ENCODE measurements at places on chromosomes 12 and 14.

DNA sequence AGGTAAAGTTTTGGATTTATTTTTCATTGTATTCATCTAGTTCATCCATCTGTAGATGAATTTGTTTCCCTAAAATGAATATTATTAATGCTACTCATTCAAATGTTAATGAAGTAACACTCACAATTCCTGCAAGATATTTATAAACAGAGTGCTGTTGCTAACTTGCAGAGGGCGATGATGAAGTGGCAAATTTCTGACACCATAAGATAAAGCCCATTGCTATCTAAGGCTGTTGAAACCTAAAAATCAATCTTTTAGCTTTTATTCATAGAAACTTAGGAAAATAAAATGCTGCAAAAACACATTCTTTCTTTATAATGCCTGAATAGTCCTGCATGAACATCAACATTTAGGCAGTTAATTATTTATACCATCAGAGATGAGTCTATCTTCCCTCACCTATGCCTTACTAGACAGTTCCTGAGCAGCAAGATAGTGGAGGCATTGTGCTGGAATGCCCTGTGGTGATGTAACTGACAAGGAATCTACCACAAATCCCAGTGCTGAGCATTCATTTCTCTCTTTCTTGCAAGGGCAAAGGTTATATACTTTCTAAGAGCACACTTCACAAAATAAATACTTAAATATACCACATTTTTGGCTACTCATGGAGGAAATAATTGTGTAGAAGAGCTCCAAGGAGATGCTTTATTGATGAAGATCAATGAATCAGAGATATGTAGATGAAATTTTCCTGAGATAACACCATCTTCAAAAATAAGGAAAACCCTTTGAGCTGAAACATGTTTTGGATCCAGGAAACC, 57.6 kb downstream of the LMNTD1 start:
- peak; percentile 93 for DNase-seq

DNA sequence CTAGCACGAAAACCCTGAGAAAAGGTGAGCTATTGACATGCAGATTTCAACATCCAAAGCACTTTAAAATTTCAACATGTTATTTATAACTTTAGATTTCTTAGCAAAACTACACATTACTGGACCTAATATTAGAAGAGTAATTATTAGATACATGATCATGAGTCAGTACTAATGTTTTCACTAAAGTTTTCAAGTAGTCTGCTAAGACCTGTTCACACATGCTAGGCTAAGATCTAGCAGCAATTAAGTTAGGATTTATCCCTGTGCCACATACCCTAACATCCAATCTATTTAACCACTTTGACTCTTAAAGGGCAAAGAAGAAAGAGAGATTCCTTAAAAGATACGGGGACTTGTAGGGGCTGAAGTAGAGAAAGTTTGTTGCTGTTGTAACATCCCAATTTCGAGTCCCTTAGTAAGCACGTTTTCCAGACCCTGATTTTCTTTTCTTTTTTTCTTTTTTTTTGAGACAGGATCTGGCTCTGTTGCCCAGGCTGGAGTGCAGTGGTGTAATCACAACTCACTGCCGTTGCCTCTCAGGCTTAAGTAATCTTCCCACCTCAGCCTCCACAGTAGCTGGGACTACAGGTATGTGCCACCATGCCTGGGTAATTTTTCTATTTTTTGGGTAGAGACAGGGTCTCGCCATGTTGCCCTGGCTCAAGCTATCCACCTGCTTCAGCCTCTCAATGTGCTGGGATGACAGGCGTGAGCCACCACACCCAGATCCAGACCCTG, 102.5 kb upstream of the ATF7IP start:
- DNase-seq = no peak

DNA sequence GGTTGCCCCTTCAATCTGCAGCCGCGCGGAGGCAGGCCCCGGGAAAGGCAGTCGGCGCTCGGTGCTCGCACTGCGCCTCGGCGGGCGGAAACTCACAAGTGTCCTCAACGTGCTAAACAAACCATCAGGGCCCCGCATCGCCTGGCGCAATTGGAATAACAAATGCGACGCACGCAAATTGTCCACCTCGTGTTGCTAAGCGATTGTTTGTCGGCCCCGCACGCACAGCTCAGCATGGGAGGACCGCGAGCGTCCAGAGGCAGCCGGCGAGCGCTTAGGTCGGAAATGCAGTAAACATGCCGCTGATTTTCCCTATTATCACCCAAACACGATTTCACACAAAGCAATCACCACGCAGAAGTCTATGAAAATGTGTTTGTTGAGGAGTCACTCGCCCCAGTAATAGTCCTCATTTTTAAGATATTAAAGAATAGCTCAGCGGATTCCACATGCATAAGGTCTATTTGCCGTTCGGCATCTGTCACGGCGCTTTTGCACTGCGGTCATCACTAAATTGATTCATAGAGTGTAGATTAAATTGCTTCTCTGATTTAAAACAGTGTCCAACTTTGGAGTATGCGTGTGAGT, 3.2 kb upstream of the GSC start:
- DNase-seq = no peak

GRCh38 chr14:49942090-49942489, 49.2 kb downstream of the ARF6 start:
- no peak for DNase-seq

- DNase-seq = no peak
Observed at GRCh38 chr14:99244941-99245563, 26.9 kb downstream of the BCL11B start.

DNA sequence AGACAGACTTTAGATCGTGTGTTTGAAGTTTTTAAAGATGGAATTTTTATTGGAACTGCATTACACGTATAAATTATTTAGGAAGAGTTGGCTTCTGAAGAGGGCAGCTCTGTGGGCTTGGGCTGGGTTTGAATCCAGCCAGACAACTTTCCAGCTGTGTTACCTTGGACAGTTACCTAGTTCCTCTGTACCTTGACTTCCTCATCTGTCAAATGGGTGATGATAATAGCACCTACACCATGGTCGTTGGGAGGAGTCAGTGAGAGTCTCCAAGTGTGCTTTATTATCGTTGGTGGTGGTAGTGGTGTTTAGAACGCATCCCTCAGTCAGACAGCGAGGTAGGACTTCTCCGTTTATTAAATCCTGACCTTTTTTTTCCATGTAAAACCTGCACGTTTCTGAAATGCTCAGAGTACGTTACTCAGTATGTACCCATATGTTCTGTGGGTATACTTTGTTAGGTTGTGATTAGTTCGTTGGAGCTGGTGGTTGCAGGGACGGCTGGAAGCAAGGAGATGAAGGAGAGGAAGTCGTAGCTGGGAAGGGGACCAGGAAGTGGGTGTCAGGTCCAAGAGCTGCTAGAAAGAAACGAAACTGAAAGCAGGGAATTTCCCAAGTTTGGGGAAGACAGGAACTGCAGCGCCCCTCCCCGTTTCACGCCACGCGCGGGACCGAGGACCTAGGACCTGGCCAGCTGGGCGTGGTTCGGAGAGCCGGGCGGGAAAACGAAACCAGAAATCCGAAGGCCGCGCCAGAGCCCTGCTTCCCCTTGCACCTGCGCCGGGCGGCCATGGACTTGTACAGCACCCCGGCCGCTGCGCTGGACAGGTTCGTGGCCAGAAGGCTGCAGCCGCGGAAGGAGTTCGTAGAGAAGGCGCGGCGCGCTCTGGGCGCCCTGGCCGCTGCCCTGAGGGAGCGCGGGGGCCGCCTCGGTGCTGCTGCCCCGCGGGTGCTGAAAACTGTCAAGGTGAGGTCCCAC, at the start of gene OAS3:
Gene OAS3, plus strand, starts transcription at position 734 of the 979 bp plus-strand sequence. Its CDS starts 57 bp downstream, at position 791.
- DNase-seq = peak; percentile 23

DNA sequence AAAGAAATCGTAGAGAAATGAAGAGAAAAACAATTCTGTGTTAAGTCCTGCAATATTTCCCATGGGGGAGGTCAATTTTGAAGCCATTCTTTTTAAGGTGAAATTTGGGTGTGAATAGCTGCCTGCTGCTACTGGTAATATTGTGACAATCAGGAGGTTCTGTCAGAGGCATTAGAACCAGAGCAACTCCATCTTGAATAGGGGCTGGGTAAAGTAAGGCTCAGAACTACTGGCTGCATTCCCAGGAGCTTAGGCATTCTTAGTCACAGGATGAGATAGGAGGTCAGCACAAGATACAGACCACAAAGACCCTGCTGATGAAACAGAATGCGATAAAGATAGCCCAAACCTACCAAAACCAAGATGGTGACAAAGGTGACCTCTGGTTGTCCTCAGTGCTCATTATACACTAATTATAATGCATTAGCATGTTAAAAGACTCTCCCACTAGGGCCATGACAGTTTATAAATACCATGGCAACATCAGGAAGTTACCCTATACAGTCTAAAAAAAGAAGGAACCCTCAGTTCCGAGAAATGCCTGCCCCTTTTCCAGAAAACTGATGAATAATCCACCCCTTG, 24.8 kb upstream of the MTHFD1 start:
- peak; percentile 71 for DNase-seq

DNA sequence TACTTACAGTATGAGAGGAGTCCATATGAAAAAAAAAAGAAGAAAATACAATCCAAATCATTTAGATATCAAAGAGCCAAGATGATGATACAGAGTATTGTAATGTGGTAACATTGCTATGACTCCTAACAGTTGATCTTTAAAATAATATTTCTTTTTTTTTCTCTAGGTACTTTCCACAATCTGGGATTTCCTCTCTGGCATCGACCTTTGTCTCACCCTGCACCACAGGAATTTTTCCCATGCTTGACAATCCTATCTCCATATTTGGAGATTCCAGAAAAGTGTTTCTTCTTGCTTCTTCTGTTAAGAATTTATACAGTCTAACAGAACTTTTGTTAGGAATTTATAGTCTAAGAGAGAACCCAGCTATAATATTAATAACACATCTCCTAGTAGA, 184.4 kb downstream of the ITPR2 start:
- DNase-seq = peak; percentile 91

GRCh38 chr12:82805812-82806497, 119.2 kb downstream of the TMTC2 start:
- DNase-seq = peak; percentile 56

DNA sequence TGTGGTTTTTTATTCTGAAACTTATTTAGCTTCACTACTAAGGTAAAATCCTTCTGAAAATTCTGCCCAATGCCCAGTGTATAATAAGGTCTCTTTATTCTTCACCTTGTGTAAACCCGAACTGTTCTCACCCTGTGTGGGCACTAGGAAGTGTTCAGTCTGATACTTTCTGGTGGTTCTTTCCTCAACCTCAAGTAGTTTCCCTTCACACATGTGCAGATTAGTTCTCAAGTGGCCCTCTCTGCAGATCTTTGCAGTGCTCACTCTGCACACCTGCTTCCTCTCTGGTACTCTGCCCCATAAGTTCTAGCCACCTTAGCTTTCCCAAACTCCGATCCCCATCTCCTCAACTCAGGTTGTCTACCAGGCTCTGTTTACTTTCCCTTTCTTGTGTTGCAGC, 61.6 kb downstream of the RAD51B start:
- no peak for DNase-seq

- no peak for DNase-seq
Observed at GRCh38 chr14:51069055-51069454, 25.9 kb downstream of the TRIM9 start.
